Eye (tissue), 1 donor: ENCODE measurements at places on chromosomes 3 and 15.

GRCh38 chr3:147925272-147925671, 516.1 kb downstream of the ZIC1 start:
- DNase-seq, result no peak

DNA sequence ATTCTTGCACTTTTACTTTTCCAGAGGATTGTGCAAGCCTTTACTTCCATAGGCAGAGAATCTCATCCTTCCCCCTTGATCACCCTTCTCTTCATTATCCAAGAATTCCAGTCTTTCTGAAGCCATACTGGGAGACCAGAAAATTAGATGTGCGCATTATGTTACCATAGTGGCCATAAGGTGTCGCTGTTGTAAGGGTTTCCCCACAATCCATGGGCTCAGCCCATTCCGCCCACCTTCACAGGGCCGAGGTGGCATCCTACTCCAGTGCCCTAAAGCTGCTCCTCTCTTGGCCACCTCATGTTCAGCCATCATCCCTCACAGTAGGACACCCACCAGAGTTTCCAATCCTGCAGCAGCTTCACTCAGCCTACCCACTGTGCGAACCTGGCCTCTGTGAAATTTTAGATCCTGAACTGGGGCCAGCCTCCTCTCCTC, 35.0 kb downstream of the CTSH start:
- peak; percentile 78 for DNase-seq

DNA sequence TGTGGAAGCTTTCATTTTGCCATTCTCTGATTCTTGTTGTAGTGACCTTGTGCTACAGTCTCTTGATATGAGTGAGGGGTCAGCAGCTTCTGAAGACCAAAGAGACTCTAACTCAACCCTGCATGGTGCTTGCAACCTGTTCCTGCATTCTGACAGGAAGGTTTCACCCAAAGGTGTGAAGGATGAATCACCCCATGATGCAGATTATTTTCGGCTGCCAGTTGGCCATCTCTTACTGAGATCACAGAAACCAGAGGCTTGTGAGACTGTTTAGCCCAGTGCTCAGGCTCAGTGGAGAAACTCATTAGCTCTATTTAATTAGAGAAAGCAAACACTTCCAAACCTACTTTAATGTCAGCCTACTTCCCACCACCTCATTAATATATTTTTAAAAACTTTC, 29.2 kb upstream of the TPRG1 start:
- no peak for DNase-seq

- DNase-seq, result no peak
These were observed 219.6 kb upstream of the ZPLD1 start for GRCh38 chr3:102215166-102215565.

GRCh38 chr3:25313286-25313685, 114.8 kb upstream of the RARB start:
- DNase-seq, result no peak

DNA sequence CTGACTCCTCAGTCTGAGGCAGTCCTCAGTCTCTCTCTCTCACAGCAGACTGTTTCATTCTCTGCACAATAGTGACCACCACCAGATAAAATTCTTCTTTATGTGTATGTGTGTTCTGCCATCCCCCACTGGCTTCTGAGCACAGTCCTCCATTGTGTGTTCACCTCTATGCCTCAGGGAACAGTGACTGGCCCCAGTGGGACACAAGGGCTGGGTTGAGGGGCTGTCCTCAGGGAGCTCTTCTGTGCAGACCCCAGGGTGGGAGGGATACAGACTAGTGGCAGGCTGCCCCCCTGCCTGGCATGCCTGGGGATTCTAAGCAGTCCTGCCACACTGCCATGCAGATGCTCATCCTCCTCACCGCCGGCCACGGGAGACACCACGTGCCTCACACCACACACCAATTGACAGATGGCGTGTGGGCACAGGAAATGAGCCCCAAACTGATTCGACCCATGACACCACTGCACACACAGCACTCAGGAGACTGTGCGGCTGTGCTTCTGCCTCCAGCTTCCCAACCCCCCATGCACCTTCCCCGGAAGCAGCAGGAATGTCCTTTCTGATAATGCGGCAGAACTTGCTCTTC, 237.6 kb upstream of the CHRNA7 start:
- DNase-seq, result no peak

DNA sequence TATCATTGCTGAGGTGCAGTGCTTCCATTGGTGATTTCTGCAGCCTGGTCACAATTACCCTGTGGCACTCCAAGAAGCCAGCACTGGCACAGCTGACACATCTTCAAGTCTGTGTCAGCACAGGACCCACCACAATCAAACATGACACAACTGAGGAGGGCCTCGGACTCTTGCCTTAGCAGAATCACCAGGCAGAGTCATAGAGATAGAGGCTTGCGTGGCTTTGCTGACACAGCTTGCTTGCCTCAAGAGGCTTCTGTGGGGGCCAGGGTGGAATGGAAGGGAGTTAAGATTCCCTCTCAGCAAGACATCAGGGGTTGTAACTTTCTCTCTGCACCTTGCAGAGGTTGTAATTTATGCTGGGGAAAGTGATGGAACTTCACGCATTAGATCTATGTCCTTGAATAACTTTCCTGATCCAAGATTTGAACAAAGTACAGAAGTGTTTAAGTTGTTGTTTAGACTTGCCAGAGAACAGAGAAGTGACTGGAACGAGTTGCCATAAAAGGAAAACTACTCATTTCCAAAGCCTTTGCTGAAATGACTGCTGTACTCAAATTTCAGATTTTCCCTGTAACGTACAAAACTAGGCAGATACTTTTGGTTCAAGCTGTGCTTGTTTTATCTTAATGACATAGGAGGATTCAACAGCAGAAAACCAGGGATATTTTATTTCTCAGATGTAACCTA, 170.7 kb downstream of the DIPK2A start:
- no peak for DNase-seq

- no peak for DNase-seq
These were observed 12.2 kb downstream of the LRRK1 start for GRCh38 chr15:100931143-100931890.

GRCh38 chr15:90075420-90076289, 26.6 kb downstream of the IDH2 start:
- no peak for DNase-seq

DNA sequence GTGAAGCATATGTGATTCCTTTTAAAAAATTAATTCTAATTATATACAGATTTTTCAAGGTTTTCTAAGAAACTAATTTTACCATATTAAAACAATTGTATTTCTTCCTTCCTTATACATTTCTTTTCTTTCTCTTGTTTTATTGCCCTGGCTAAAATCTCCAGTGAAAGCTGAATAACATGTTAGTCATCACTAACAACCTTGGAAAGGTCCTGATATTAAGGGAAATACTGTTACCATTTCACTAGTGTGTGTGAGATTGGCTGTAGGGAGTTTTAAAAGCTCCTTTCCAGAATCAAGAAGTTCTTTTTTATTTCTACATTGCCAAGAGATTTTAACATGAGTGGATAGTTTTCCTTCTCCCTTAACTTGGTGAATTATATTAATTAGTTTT, 229.7 kb upstream of the EIF1B start:
- no peak for DNase-seq

GRCh38 chr3:149581681-149582370, 76.0 kb downstream of the WWTR1 start:
- peak; percentile 75 for DNase-seq

DNA sequence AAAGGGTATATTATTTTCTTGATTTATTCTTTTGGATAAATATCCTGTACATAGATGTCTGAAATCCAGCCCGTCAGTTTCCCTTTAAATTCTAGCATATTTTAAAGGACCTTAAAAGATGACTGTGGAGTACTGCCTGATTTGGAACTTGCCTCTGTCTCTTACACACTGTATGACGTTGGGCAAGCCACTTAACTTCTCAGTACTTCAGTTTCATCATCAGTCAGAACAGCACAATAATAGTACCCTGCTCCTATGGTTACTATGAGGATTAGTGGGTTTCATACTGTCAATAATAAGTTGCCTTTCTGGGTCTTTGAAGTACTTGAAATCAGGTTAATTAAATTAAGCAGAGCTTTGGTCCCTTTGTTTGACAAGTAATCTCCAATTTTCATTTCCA, 374.3 kb downstream of the TIGIT start:
- DNase-seq, result no peak
